ENCODE measurements at places on chromosomes 3 and 15.

DNA sequence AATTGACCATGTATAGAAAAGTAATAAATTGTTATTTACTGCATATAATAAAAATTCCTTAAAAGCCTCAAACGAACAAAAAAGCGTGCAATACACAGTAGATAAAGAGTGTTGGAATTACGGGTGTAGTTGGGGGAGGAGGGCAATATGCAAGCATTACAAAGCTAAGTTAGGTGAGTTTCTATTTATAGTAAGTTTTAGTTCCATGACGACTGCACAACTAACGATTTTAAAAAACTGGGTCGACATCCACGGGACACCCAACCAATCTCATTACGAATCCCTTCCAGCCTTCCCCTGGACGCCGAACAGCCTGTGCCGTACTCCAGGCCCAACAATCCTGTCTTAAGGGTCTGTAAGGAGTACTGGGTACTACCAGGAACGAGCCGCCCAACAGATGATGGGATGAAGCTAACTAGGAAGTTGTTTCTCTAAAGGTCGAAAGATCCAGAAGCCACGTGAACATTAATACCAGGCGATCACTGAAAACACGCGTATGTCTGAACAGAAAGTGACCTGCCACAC lies 677 bp downstream of the POLQ start:
- DNase-seq: peak; percentile 48

DNA sequence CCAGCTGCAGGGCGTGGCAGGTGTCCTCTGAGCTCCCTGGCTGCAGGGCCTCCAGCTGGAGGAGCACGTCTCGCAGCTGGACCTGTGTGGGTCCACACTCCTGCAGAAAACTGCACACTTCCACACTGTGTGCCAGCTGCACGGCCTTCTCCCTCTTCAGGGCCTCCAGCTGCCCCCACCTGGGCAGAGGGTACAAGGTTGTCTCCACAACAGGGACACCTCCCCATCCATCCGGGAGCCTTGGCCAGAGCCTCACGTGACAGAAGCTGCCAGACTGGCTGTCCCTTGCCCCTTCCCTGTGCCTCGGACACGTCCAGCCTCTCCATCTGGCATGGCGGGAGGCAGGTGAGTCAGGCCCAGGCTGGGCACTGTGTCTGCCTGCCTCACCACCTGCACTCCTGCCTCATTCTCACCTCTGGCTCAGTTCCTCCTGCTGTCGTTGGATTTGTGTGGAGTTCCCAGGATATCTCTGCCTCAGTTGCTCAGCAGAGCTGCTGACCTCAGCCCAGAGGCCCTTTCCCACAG lies 14.5 kb downstream of the SPTBN5 start:
- no peak for DNase-seq

DNA sequence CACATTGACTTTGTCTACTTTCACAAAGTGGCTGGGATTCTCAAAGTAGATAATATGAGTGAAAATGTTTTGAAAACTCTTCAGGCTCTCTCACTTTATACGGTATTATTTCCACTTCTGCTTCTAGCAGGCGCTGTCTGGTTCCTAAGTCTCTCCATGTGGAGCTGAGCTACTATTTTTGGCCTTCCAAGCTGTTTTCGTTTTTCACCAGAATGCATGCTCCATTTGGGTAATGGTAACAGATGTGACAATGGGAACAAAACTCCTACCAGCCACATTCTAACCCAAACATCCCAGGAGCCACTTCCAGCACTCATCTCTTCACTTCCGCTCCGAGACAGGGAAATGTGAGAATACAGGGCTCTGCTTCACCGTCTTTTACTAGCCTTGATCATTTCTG lies 586.7 kb downstream of the NTRK3 start:
- no peak for DNase-seq

- DNase-seq: no peak
Measured at GRCh38 chr3:114393367-114394072, 99.7 kb downstream of the TIGIT start.

- no peak for DNase-seq
Measured at GRCh38 chr15:25683911-25684310, 179.2 kb downstream of the ATP10A start.

GRCh38 chr3:18481946-18482548 lies 56.9 kb upstream of the SATB1 start:
- no peak for DNase-seq

GRCh38 chr3:171184372-171184771 lies 157.9 kb upstream of the SLC2A2 start:
- DNase-seq: no peak

DNA sequence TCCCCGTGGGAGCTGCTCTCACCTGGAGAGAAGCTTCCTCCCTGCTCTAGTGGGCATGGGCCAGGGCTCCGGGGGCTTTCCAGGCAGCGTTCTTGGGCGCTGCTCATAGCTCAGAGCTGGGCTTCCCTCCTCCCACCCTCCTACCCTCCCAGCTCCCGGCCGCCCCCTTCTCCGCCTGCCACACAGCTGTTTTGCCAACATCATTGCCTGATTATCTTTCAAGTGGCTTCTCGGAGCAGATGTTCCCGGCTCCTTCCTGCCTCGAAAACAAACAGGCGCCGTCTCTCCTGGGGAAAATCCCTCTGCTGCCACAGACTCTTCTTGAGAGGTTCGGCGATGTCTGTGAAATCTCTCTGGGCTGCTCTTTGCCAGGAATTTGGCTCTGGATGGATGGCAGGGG lies 195.6 kb downstream of the RPLP1 start:
- peak; percentile 93 for DNase-seq

DNA sequence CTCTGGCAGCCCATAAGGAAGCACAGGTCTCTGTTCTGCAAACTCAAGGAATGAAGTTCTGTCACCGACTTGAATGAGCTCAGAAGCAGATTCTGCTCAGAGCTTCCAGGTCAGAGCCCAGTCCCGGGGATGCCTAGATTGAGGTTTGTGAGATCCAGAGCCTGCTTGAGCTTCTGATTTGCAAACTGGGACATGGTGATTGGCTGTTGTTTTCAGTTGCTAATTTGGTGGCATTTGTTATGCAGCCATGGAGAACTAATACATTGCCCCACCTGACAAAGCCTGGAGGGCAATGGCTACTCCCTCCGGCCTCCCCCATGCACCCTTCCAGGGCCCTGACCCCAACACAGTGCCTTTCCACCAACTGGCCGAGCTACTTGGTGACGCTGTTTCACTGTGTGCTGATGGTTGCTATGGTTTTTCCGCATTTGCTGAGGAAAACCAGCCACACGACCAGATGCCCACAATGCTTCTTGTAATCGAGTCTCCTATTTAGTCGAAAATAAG lies 379.5 kb upstream of the ATP10A start:
- no peak for DNase-seq

DNA sequence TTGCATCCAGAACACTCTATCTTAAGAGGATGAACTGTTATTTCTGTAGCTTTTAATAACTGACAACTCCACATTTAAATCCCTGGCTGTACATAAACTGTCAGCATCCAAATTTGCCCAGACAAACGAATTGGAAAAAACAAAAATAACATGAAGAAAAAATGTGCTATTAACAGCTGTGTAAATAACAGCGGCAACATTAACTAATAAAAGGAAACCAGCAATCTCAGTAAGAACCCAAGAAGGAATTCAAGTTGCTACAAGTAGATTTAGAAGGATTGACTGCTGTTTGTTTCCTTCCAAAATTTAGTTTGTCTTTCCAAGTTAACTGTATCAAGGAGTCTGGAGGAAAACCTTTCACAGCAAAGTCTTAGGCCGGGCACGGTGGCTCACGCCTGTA lies 550.6 kb upstream of the MDFIC2 start:
- DNase-seq: no peak

GRCh38 chr3:48500656-48501055 lies 3.3 kb downstream of the SHISA5 start:
- DNase-seq: no peak

DNA sequence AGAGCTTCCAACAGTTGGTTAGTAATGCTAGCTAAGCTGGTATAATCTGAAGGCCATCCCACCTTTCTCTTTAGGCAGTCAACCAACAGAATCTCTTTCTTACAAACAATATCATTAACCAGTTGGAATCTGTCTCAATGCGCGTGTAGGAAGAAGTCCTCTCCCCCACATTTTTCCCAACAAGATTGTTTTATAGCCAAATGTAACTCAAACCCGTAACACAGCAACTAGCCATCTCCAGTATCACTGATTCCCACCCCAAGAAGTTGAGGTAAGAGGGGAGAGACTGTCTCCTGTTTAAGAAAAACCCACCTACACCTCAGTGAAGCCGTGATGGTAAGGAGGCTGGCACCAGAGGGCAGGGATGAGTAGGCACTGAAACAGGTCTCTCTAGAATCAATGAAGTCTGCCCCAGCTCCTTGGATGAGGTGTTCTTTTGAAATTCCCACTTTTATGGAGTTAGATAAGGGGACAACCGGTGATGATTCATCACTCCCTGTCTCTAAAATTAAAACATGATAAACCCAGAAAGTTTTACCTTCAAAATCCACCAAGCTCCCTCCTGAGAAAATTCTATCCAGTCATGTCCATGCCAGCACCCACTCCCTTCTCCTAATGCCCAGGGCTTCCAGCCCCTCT lies 30.9 kb downstream of the CDC25A start:
- DNase-seq: no peak

- DNase-seq: no peak
Measured at GRCh38 chr15:55909036-55909811, 84.2 kb downstream of the NEDD4 start.

DNA sequence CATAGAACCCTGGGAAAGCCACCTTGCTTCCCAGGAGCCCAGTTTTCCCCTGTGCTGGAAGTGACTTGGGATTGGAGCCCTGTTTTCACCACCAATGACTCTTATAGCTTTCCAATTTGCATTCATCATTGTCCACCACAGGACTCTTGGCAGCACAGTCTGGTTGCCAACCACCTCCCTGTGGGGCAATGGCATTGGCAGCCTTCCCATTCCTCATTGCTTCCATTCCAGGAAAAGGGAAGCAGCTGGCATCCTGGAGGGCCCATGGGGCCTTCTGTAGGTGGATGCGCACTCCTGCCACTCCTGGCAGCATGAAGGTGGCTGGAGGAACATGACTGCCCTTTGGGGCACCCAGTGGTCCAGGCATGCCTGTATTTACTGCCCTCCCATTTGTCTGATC lies 57.7 kb downstream of the FEM1B start:
- DNase-seq: peak; percentile 73

- DNase-seq: no peak
Measured at GRCh38 chr3:98784666-98785600, 21.8 kb downstream of the ST3GAL6 start.

DNA sequence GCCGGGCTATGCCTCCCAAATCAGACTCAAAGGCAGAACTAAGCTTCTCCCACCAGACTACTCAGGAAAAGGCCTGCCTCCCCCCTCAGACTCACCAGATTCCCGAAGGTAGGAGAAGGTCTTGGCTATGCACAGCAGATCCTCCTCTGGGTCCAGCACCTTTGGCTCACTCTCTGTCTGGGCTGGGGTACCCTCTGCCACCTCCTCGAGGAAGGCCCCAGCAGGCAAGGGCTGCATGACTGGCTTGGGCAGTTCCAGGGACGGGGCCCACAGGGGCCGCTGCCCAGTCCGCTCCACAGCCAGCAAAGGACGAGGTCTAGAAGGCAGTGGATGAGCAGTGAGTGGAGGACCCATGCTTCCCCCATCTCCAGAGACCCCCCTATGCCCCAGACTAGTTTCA lies 3.3 kb downstream of the CISH start:
- no peak for DNase-seq

GRCh38 chr3:138620431-138620830 lies 11.9 kb downstream of the FAIM start:
- DNase-seq: no peak

DNA sequence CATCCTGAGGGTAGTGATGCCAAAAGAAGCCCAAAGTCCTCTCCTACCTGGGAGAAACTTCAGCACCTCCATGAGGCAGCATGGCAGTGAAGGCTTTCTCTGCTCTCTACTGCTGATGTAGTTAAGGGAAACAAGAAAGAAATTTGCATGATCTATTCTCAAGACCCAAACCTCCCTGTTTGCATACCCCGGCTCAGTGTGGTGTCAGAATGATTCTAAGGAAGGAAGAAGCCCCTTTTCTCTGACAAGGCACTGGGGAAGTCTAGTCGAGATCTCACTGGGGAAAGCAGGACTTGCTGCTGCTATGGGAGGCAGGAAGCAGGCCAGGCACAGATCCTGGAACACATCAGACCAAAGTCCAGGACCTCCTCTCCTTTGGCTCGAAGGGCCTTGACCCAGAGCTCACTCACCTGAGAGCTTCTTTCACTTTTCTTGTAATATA lies 89.4 kb upstream of the ICE2 start:
- DNase-seq: no peak

DNA sequence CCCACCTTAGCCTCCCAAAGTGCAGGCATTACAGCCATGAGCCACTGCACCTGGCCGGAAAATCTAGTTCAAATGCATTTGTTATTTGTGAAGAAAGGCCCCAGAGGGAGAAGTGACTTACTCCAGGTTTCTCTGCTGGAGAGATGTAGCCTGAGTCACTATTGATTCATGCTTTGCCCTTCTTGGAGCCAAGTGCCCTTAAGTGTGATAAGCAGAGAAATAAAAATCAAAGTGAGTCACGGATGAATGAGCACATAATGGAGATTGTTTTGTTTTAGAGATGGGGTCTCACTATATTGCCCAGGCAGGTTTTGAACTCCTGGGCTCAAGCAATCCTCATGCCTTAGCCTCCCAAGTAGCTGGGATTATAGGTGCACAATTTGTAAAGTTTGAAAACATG lies 33.1 kb downstream of the CDC25A start:
- DNase-seq: no peak

DNA sequence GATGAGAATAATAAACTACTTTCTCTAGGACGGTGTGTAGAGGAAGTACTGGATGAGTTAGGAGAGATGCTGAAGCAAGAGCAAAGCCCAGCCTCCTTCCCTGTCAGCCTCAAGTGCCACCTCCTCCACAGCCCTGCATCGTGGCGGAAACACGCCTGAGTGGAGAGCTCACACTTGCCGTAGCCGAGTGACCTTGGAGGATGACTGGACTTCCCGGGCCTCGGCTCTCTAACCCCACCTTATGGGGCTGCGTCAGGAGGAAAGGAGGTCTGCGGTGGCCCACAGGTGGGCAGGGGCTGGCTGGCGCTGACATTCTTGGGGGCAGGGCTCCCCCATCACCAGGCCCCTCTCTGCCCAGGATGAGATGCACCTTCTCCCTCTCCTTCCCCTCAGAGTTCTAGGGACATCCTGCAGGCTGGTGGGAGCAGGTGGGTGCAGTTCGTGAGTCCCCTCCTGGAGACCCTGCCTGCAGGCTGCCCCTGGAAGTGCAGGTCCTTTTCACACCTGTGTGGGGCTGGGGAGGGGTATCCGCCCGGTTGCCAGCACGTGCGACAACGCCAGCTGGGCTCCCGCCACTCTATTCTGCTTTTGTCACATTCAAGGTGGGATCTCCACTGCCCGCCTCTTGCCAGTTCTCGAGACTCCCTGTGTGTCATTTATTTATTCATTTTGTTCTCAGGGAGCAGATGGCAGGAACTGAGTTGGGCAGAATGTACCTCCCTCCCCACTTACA lies 175.2 kb downstream of the MEGF11 start:
- DNase-seq: no peak

DNA sequence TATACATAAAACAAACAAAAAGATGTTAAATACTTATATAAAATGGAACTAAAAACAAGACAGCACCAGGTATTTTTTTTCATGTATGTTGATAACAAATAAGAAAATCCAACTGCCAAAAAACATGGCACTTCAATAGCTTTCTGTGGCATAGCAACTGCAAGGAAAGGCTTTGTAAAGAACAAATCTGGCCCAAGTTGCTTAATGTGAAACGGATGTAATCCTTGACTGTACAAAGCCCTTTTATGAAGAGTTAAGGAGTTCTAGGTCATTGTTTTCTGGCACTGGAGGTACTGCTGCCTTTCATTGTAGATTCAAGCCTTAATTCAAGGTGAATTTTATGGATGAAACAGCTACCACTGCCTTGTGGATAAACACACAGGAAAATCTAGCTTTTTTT lies 68.8 kb upstream of the SLC12A8 start:
- no peak for DNase-seq

GRCh38 chr15:99475754-99476412 lies 89.9 kb upstream of the MEF2A start:
- DNase-seq: no peak
